ENCODE measurements at places on chromosomes 1 and 21.

DNA sequence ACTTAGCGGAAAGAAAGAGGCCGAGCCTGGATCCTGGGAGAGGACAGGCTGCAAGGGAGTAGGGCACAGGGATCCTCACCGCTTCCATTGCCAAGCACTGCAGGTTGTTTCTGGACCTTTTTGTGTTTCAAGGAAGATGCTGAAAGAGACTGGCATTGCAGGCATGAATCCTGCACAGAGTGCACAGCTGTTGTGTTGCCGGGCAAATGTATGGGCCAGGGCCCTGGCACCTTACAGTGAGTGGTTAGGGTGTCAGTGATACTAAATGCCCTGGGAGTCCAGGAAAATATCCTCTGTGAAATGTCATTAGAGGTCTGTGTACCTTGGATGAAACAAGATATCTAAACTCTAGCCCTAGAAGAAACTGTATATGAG, 145.5 kb upstream of the FGGY start:
- no peak for DNase-seq

GRCh38 chr1:177021687-177022086, 142.8 kb downstream of the ASTN1 start:
- DNase-seq: no peak

DNA sequence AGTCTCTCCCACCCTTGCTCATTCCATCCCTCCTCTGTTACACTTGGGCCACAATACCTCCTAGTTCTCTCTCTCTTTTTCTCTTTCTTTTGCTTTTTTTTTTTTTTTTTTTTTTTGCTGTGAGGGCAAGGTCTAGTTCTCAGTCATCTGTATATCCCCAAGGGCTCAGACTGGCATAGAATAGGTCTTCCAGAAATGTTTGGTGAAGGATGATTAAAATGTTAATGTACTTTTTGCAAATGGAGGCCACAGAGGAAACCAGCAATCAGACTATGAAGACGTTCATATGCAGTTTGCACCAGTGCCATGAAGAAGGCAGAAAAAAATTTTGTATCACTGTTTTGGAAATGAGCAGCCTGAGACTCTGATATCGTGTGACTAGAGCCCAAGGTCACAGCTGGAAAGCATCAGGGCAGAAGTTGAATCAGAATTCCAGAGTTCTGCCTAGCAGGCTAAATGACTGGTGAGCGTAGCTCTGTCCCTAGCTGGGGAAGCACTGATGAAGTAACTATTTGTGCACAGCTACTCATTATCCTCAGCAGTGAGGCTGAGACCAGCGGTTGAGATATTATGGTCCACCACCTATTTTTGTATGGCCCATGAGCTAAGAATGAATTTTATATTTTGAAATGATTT, 186.5 kb downstream of the TGFBR3 start:
- no peak for DNase-seq

- no peak for DNase-seq
These were observed 12.4 kb downstream of the TRIM62 start for GRCh38 chr1:33169290-33170055.

DNA sequence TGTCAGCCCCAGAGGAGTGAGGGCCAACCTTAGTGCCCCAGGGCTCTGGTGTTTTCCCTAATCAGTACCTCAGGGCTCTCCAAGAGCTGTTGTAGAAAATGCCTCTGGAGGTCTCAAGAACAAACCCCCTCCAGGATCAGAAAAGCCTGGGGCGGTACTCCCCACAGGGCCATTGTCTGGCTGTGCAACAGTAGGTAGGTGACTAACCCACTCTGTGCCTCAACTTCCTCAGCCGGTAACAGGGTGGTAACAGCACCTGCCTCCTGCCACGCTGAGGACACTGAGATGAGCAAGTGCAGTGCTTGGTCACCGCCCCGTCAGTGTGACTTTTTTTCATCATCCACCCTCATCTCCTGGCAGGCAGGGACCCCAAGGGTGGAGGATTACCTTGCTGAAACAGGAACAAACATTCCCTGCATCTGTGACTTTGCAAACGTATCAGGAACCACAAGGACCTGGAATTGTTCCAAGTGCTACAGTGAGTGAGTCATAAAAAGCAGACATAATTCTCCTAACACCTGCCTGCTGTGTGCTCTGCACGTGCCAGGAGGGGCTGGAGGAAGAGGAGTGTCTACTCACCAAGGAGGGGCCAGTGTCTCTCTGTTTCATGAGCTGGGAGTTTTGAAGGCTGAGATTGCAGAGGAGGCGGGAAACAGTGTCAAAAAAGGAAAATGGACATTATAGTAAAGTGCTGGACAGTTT, 440.8 kb downstream of the NPHP4 start:
- no peak for DNase-seq

- no peak for DNase-seq
These were observed 355.1 kb upstream of the PTBP2 start for GRCh38 chr1:96366516-96366915.
